ENCODE measurements at places on chromosomes 6 and 20.

GRCh38 chr6:141349710-141350109 is 783.0 kb upstream of the GJE1 start:
- DNase-seq, result no peak

GRCh38 chr20:16490696-16491095 is 82.6 kb downstream of the KIF16B start:
- DNase-seq, result no peak

GRCh38 chr6:94713446-94713845 is 863.9 kb upstream of the MANEA start:
- no peak for DNase-seq

- DNase-seq, result no peak
These were observed 57.0 kb downstream of the KIF13A start for GRCh38 chr6:17930321-17930993.

GRCh38 chr6:155273431-155273830 is 9.6 kb downstream of the CLDN20 start:
- DNase-seq, result peak; percentile 53

- DNase-seq, result no peak
These were observed at the start of gene BTN1A1 for GRCh38 chr6:26500102-26500501. TSS of gene BTN1A1 (plus strand) at chr6:26500303. CDS start at chr6:26501287, 984 bp downstream.
